ENCODE measurements at places on chromosomes 16 and 17.

- DNase-seq, result no peak
Observed at GRCh38 chr17:48541577-48542113, 3.3 kb downstream of the HOXB2 start.

- no peak for DNase-seq
Observed at GRCh38 chr16:89256651-89257254, 39.2 kb downstream of the ZNF778 start.

DNA sequence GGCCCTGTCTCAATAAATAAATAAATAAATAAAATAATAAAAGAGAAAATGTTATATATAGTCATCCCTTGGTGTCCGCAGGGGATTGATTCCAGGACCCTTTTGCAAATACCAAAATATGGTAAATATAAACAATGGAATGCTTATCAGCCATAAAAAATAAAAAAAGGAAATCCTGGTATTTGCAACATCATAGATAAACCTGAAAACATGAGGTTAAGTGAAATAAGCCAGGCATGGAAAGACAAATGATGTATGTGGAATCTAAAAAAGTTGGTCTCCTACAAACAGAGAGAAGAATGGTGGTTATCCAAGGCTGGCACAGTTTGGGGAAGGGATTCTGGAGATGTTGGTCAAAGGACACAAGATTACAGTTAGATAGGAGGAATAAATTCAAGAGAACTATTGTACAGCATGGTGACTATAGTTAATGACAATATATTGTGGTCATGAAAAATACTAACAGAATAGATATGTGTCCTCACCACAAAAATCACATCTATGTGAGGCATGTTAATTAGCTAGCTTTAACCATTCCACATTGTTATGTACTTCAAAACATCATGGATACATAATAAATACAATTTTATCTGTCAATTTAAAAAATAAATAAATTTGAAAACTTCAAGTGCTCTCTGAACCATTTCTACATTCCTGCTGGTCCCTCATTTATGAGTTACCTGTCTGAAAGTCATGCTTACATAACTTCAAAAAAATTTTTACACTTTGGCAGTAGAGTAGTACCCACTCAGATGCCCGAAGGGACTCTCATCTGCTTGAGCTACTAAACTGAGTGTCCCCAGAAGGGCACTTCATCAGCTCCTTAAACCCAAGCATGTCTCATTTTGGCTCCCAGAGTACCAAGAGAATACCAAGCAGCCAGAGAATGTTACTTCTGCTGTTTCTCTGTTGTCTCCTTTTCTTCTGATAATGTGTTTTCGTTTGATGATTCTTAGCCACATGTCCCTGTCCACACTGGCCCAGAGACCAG, 26.6 kb downstream of the N4BP1 start:
- DNase-seq, result no peak

DNA sequence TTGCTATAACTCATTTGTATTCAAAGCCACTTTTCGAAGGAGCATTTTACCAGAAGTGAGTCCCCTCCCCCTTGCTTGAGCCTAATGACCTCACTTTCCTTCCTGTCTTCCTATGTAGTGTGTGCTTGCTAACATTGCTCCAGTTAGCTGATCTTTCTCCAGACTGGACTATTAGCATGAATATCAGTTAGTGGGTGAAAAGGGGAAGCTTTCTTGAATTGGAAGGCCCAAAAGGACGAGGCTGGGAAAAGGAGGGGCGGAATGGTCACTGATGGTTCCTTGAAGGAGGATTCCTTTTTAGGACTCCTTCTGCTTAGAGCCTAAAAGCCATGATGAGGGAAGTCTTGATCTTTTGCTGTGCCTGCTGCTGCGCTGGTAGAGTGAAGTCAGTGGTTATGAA, 11.9 kb downstream of the MAP3K3 start:
- no peak for DNase-seq

GRCh38 chr17:50210240-50211225, 9.1 kb upstream of the COL1A1 start:
- no peak for DNase-seq

GRCh38 chr16:85858984-85859817, 39.8 kb upstream of the IRF8 start:
- DNase-seq, result no peak

DNA sequence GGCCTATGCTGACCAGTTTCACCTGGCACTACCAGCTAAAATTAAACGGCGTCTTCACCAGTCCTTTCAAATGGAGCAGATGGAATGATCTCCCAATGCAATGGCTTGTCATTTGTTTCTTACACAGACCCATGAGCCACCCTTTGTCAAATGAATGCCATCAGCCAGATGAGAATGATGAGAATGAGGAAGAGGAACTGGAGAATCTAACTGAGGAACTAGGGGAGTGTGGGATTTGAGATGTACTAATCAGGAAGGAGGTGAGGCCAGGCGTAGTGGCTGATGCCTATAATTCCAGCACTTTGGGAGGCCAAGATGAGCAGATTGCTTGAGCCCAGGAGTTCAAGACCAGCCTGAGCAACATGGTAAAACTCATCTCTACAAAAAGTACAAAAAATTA, 116.4 kb downstream of the HS3ST3A1 start:
- DNase-seq, result no peak

GRCh38 chr17:80970044-80970761, 21.4 kb upstream of the CHMP6 start:
- peak; percentile 57 for DNase-seq

DNA sequence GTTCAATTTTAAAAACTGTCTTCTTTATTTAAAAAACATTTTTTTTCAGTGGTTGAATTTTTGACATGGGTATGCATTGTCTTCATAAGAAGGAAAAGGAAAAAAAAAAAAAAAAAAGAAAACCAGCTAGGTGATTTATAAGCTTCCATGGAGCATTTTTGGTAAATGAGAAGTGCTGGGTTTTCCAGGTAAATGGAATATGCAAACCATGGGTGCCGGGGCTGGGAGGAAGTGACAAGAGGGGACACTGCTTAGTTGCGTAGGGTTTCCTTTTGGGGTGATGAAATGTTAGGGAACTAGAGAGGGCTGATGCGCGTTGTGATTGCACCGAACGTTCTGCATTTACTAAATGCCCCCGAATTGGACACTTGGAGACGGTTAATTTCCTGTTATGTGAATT, 217.4 kb upstream of the FOXF1 start:
- no peak for DNase-seq

DNA sequence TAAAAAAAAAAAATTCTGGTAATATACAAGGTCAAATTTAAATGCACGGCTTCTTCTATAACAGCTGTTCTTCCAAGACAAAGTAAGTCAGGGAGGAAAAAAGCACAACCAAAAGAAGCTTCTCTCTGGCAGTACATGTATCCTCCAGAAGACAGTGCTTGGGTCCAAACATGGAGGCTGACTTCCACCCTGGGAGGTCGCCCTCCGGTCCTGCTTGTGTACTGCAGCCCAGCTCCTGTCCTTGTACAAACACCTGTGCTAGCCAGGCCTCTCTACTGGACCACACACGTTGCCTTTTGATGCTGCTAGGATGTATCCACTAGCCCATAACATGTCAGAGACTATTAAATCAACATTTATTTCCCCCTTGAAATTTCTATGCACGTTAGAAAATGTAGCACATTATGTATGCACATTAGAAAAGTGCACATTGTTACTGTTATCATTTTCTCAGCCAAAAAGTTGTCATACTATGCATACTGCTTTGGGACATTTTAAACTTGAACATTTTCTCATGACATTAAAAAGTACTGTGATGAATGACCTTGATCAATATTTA, 21.9 kb downstream of the TEKT3 start:
- no peak for DNase-seq

DNA sequence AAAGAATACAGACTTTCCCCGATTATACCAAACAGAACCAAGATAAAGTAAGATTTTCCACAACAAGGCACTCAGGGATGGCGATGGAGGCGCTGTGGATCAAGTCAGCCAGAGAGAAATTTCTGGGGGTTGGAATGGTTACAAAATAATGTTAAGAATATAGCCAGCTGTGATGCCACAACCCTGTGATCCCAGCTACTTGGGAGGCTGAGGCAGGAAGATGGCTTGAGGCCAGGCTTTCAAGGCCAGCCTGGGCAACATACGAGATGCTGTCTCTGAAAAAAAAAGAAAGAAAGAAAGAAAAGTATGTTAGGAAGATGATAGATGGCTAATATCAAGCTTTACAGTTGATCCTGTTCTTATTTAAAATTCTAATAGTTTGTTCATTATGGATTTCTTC, 10.6 kb upstream of the ALOX12 start:
- no peak for DNase-seq

DNA sequence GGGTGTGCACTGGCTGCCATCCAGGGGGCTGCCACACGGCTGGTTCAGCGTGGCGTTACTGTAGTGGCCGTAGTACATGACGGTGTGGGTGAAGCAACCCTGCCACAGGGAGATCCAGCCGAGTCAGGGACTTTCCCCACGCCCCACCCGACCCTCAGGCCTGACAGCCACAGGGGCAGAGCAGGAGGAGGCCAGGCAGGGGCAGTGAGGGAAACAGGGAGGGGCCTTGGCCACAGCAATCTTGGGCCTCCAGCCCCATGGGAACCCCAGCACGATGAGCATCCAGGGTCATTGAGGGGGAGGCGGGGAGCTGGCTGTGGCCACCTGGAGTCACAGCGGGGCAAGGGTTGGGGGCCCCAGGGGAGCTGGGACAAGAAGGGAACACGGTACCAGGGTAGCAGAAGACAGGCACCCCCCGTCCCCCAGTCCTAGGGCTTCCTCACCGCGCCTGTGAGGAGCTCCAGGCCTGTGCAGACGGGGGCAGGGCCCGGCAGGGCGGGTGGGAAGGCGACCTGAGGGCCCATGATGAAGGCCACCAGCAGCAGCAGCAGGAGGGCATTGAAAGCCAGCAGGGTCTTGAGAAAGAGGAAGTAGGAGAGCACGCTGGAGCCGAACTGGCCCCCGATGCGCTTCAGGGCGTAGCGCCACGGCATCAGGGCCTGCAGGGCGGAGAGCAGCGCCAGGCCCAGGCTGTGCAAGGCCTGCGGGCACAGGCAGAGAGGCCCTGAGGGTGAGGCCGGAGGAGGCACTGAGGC, 4.3 kb downstream of the TMC6 start:
- no peak for DNase-seq

GRCh38 chr17:7631398-7632380, 1.8 kb downstream of the SHBG start:
- no peak for DNase-seq

- no peak for DNase-seq
Observed at GRCh38 chr17:12536472-12536871, 129.2 kb upstream of the MYOCD start.

- no peak for DNase-seq
Observed at GRCh38 chr16:14028202-14028601, 42.9 kb upstream of the MRTFB start.

- no peak for DNase-seq
Observed at GRCh38 chr17:47072886-47073285, 93.8 kb upstream of the RPRML start.

DNA sequence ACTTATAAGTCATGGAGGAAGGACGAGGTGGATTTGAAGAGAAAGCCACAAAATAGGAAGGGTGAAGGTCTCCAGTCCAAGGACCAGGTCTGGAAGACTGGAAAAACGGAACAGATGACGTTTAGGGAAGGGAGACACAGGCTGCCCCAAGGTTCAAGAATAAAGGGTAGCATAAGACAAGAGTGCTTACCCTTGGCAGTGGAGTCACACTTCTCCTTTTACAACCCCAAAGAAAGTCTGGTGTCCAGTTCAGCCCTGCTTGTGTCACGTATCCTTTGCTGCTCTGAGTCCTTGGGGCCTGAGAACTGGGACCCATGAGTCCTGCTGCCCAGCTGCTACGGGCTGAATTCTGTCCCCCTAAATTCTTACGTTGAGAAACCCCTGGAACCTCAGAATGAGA, 13.0 kb upstream of the GGA2 start:
- DNase-seq, result no peak

DNA sequence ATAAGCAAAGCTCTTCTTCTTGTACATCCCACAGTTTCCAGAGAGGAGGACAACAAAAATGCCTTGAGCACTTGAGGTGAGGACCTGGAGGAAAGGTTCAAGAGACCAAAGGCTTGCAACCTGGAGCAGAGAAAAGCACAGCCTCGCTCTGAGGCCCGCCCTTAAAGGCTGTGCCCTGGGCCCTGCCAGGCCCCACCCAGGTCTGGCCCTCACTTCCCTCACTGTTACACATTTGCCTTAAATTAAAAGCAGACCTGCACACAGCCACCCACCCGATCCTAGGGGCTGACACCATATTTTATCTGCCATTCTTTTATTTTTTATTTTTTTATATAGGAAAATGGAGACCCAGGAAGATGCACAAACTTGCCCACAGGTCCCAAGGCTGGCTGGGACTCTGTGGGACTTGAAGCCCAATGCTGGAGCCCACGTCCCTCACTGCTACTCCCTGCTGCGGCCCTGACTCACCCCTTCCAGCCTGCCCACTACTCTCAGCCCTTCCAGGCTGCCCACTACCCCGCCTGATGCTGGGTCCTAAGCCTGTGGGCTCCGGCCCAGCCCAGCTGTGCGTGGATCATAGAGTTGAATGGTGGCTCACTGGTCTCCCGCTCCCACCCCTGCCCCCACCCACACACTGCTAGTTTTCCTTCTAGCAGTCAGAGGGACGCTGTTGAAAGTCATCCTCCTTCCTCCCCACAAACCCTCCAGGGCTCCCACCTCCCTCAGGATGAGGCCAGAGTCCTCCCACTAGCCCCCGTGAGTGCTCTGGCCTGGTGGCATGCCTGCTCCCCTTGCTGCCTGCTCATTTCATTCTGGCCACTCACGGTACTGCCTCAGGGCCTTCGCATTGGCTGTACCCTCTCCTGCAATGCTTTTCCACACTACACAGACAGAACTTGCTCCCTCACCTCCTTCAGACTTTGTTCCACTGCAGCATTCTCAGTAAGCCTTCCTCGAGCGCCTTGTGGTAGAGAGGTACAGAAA, 77.6 kb upstream of the MED9 start:
- DNase-seq, result no peak
